LHCN-M2 (cell line): ENCODE measurements at places on chromosomes 7 and 10. TPM values are rescaled to one million over a fixed set of nuclear protein-coding genes. Genes with fewer than 3 reads are reported as not detected.

- peak; percentile 69 for DNase-seq
Measured at GRCh38 chr10:107740962-107741690, 576.6 kb upstream of the SORCS1 start.

- DNase-seq, result peak; percentile 75
Measured at GRCh38 chr7:128215739-128216138, 25.3 kb upstream of the LEP start.

GRCh38 chr7:135692055-135692454, 29.7 kb downstream of the STMP1 start:
- DNase-seq, result peak; percentile 44

Gene HTR5A
- total RNA-seq, result not detected in 2 replicates

GRCh38 chr10:17056781-17057428, 72.7 kb downstream of the CUBN start:
- DNase-seq, result peak; percentile 64

Gene OR6V1
- not detected in 2 replicates for total RNA-seq

DNA sequence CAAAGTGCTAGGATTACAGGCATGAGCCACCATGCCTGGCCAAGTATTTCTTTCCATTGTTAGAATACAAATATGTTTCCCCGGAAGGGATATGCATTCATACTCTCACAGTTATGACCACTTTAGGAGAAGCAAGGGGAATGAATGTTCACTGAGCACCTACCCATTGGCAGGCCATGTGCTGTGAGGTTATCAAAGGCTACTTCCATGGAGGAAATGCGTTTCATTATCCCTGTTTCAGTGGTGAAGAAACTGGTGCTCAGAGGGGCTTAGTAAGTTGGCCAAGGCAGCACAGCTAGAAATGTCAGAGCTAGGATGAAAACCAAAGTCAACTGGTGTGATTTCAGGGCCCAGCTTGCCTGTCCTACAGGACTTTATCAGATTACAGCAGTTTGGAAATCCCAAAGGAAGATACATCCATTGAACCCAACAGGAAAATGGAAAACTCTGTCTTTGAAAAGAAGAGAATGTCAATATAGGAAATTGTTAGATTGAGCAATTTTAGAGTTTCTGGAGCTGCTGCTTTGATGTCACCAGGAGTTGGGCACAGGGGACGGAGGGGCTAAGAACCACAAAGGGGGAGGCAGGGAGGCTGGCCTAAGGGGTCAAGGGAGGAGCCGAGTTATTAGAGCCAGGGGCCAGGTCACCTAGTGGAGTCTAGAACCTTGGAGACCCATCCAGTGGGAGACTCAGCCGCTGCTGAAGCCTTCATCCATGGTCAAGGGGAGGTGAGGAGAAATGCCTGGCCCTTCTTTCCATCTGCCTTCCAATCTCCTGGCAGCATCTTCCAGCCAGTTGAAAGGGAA, 319.8 kb downstream of the FRMD4A start:
- DNase-seq, result no peak

GRCh38 chr7:120645966-120646365, 212.0 kb downstream of the TSPAN12 start:
- DNase-seq, result no peak

Gene HKDC1
- 0.17 and 1.1 TPM in 2 replicates for total RNA-seq

GRCh38 chr7:141949451-141949850, 2.7 kb upstream of the CLEC5A start:
- DNase-seq, result no peak

- DNase-seq, result no peak
Measured at GRCh38 chr7:75960372-75960771, 34.0 kb downstream of the TMEM120A start.

DNA sequence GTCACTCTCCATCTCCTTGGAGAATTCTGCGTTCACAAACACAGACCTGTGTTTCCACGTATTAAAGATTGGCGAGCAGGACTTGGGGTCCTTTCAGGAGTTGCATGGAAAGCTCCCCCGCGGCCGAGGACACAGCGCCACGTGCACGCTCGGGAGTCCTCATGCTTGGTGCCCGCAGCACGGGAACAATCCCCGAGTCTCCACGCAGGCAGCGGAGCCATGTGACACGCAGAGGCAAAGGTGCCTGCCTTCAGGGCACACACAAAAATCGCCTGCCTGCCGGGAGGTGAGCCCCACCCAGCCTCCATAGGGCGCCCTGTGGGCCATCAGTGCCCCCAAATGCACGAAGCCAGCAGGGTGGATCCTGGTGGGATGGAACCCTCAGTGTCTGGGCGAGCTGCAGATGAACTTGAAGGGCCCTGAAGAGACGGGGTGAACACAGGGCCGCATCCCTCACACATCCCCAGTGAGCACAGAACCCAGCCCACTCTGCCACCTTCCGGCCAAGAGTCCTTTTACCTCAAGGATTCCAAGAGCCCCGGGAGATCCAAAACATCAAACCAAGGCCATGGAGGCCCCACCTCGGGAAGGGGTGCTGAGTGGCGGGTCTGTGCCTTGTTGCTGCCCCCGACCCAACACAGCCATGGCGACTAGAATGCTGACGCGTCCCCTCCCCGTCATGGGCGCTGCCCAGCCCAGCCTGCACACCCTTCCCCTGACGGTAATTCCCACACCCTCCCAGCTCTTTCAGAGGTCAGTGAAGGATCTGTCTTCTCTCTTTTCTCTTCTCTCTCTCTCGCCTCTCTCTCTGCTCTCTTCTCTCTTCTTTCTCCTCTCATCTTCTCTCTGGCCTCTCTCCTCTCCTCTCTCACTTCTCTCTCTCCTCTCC, 55.9 kb downstream of the CFAP46 start:
- DNase-seq, result no peak

GRCh38 chr7:116736927-116737715, 65.1 kb downstream of the MET start:
- DNase-seq, result peak; percentile 61

DNA sequence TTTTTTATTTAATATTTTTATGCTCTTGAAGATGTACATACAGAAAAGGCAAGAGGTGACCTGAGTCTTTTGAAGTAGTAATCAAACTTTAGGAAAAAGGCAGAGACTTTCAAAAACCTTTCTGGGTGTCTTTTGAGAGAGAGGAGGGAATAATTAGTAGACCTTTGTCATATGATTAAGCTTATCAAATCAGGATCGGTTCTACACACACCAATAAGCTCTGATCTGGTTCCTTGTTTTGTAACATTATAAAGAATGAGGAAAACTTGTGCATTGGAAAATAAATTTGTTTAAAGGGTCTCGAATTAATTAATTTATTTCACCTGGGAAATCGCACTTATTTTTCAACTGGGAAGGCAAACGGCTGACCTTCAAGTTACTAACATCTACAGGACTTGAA, 11.9 kb downstream of the TWIST1 start:
- no peak for DNase-seq

DNA sequence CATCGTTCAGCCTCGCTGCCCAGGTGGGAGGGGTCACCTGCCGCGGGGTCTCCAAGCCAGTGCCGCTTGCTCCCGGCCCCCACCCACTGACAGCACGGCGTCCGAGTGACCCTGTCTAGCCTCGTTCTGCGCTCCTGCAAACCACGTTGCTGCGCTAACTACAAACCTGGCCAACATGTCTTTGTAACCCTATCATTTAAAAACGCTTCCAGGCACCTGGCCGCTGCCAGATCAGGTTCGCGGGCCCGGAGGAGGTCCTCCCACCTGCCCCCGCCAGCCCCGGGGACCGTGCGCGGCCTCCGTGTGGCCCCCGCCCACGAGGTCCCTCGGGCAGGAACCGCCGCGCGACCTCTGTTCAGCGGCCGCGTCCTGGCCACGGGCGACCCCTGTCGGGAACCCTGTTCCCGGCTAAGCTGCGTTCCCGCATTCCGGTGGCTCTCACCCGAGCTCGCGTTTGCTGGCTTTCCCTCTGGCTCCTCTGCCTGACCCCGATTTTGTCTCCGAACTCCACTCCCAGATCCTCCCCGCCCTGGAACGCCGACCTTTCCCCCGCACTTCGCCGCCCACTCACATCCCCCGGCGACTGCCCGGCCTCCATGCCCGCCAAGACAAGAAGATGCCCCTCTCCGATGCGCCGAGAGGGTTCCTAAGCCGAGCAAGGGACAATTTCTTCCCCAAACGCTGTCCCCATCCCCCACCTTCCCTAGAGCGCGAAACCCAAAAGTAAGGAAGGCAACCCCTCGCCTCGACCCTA, 2.4 kb downstream of the SFMBT2 start:
- no peak for DNase-seq

GRCh38 chr10:35331894-35332640, 4.2 kb upstream of the CCNY start:
- DNase-seq, result peak; percentile 82

Gene LBX1
- 1.7 TPM in 2 replicates for total RNA-seq

DNA sequence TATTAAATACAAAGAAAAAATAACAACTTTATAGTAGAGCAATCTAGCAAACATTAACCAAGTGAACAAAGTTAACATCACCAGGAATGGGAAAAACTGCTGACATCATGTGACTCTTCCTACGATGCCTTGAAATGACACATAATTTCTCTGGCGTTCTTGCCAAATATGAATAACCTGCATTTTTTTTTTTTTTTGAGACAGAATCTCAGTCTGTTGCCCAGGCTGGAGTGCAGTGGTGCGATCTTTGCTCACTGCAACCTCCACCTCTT, 126.5 kb upstream of the VKORC1L1 start:
- peak; percentile 63 for DNase-seq

- peak; percentile 81 for DNase-seq
Measured at GRCh38 chr10:43461950-43462349, 25.0 kb downstream of the ZNF487 start.

Gene CHST3
- total RNA-seq, result 32.9 and 40.6 TPM in 2 replicates

GRCh38 chr7:71612911-71613310, 481.0 kb downstream of the GALNT17 start:
- DNase-seq, result no peak

DNA sequence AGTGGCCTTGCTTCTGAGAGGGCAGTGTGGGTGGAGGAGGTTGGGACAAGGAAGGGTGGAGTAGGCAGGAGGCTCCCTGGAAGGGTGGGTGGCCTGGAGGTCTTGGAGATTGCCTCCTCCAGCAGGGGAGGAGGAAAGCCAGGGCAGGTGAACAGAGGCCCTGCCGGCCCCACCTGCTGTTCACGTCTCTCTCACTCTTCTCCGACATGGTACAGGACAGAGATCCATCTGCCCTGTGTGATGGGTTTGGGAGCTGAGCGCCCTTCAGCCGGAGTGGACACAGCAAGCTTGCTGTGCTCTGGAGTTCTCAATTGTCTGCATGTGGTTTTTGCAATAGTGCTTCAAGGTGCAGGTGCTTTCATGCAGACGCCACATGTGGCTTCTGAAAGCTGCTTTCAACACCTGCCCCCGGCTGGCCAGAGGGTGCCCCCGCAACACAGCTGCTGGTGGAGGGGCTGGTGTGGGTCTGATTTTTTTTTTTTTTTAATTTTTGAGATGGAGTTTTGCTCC, 82.8 kb upstream of the GNA12 start:
- DNase-seq, result no peak

DNA sequence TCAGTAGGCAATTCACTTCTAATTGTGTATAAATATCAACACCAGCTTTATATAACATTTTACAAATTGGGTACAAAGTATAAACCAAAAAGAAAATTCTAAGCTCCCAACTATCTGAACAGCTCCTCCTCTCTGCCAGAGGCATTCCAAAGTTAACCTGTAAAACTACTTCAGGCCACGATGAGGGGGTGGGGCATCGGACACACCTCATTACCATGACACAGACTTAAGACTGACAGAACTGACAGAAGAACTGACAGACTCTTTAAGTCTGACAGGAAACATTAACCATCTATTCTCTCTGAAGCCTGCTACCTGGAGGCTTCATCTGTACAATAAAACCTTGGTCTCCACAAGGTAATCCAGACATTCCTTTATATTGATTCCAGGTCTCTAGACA, 12.3 kb downstream of the ESYT2 start:
- no peak for DNase-seq

- DNase-seq, result no peak
Measured at GRCh38 chr7:37826825-37827224, 21.6 kb upstream of the NME8 start.

Gene GIMAP8
- total RNA-seq, result 0.06 TPM in 1 of 2 replicates, not detected in the other

GRCh38 chr7:98841179-98841997, 28.4 kb downstream of the TMEM130 start:
- peak; percentile 87 for DNase-seq

GRCh38 chr7:127995156-127995880, 35.9 kb downstream of the LRRC4 start:
- DNase-seq, result peak; percentile 66

GRCh38 chr10:62231371-62231770, 37.3 kb downstream of the RTKN2 start:
- peak; percentile 90 for DNase-seq

- DNase-seq, result no peak
Measured at GRCh38 chr7:125661677-125662076, 732.1 kb upstream of the POT1 start.

Gene PPIF
- 37.6 and 43.8 TPM in 2 replicates for total RNA-seq

DNA sequence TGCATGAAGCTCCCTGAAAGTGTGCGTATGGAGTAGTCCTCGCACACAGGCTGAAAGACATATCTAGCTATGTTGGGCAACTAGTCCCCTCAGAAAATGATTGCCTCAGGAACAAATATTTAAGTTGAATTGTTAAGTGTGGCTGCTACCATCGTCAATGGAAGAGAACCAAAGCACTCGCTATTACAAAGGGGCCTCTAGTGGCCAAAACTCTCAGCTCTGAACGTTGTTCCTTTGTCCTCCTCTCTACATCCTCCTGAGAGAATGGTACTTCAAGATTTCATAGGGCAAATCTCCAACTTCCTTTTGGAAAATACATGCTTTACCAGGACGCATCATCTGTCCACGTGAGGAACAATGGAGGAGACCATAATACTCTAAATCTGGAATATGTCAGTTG, 209.9 kb downstream of the NRG3 start:
- no peak for DNase-seq

- DNase-seq, result no peak
Measured at GRCh38 chr10:123160311-123160980, 6.2 kb downstream of the BUB3 start.

Gene PODXL
- 2.2 and 3.1 TPM in 2 replicates for total RNA-seq

DNA sequence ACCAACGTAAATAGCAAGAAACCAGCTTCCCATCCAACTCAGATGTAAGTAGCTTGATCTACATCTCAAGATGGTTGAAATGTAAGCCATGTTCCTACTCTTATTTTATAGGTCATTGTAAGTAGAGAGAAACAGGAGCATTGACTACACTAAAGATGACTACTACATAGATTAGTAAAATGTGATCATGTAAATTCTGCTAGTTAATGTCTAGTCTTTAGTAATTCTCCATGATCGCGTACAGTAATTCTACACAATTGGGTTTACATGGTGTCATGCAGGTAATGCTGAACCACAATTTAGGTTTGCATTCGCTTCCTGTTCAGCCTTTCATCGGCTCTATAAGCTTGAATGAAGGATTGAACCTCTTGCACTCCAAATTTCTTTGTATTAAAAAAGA, 14.9 kb upstream of the SFMBT2 start:
- DNase-seq, result no peak

DNA sequence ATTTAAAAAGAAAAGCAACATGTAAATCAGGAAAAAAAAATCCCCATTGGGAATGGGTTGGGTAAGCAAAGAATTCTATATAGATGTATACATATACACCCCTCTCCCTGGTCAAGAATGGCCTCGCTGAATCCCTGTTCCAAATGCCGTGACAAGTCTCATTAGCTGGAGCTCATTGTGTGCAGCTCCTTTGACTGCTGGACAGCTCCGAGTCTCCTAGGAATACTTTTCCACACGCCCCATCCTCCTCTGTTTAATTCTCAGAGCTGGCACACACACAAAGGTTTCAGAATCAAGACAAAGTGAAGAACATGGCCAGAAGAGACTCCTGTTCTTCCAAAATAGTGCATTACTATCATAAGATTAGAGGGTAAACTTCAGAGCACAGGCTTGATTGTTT, 130.9 kb upstream of the MKLN1 start:
- DNase-seq, result peak; percentile 49
